Amniotic epithelial cell (primary cell): ENCODE measurements at places on chromosomes 16 and 17.

GRCh38 chr17:14458724-14459123 is 157.8 kb downstream of the HS3ST3B1 start:
- no peak for DNase-seq

GRCh38 chr16:11264155-11264832 is 4.8 kb downstream of the TNP2 start:
- no peak for DNase-seq

GRCh38 chr17:50660042-50660886 is 25.6 kb downstream of the ABCC3 start:
- DNase-seq, result peak; percentile 35

DNA sequence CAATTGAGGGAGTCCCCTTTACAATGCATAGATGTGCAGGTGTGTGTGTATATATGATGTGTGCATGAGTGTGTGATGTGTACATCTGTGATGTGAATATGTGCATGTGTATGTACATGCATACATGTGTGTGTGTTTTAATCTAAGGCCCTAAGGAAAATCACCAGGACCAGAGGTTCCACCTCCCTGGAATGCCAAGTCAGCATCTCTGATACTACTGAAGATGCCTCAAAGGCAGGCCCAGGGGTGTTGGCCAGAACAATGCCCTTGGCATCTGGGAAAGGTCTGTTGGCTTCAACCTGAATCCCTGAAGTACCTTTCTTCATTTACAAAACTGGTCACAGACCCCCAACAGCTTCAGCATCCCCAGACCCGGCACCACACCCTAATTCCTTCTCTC is 129.5 kb downstream of the CDYL2 start:
- no peak for DNase-seq

GRCh38 chr17:48062273-48062672 is 14.1 kb downstream of the NFE2L1 start:
- no peak for DNase-seq

DNA sequence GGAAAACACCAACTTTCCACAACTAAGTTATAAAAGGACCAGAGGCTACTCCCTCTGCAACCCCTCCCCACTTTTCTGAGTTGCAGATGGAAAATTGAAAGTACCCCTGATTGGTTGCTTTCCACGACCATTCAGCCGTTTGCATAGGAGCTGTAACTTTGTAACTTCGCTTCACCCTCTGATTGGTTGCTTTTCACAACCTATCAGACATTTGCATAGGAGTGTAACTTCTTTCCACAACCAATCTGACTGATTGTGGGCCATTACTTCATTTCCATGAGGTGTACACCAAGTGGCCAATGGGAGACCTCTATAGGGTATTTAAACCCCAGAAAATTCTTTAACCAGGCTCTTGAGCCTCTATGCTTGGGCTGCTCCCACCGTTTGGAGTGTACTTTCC is 644.1 kb downstream of the WWOX start:
- no peak for DNase-seq
